Stimulated activated CD4-positive, alpha-beta T cell treated with anti-CD3 and anti-CD28 coated beads, Interleukin-15, amount 100 ng/mL, for 1 hour (primary cell): ENCODE measurements at places on chromosomes 4 and X.

GRCh38 chr4:55078987-55079386 lies 46.4 kb downstream of the KDR start:
- no peak for DNase-seq

- DNase-seq = no peak
Observed at GRCh38 chr4:142098900-142099545, 462.6 kb downstream of the IL15 start.

DNA sequence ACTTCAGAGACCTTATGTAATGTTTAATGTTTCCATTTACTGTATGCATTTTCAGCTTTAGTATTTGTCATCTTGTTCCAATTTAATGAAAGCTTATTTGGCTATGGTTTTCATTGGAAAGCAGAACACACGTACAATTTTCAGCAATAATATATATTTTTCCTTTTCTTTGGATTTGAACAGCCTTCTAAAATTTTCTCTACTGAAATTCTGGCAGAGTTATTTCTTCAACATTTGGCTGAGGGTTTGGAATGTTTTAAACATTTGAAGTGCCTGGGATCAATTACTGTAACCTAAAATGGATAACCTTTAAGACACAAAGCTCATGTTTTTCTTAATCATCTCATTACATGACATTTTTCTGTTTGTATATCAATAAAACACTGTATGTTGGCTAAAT lies 156.9 kb downstream of the TENM3 start:
- DNase-seq = no peak

- no peak for DNase-seq
Observed at GRCh38 chr4:73868206-73869129, 725 bp upstream of the CXCL1 start.

DNA sequence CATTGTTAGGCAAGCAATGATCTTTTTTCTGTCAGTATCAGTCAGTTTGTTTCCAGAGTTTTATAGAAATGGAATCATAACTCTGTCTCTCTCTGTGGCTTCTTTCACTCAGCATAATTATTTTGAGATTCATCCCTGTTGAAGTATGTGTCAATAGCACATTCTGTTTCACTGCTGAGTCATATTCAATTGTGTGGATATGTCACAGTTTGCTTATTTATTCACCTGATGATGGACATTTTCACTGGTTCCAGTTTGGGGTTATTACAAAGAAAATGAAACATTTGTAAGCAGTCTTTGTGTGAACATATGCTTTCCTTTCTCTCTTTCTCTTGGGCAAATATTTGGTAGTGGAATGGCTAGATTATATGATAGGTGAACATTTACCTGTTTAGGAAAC lies 10.2 kb upstream of the ZNF718 start:
- DNase-seq = no peak
